Activated CD8-positive, alpha-beta T cell treated with anti-CD3 and anti-CD28 coated beads, Interleukin-2, amount 10 ng/mL, durations not matched to agents 7 days and 5 days (primary cell): ENCODE measurements at places on chromosomes 16 and 17. TPM values are rescaled to one million over a fixed set of nuclear protein-coding genes. Genes with fewer than 3 reads are reported as not detected.

The DBNDD1 gene
- total RNA-seq = not detected

GRCh38 chr16:62974424-62974823 is 938.2 kb upstream of the CDH8 start:
- DNase-seq = no peak

DNA sequence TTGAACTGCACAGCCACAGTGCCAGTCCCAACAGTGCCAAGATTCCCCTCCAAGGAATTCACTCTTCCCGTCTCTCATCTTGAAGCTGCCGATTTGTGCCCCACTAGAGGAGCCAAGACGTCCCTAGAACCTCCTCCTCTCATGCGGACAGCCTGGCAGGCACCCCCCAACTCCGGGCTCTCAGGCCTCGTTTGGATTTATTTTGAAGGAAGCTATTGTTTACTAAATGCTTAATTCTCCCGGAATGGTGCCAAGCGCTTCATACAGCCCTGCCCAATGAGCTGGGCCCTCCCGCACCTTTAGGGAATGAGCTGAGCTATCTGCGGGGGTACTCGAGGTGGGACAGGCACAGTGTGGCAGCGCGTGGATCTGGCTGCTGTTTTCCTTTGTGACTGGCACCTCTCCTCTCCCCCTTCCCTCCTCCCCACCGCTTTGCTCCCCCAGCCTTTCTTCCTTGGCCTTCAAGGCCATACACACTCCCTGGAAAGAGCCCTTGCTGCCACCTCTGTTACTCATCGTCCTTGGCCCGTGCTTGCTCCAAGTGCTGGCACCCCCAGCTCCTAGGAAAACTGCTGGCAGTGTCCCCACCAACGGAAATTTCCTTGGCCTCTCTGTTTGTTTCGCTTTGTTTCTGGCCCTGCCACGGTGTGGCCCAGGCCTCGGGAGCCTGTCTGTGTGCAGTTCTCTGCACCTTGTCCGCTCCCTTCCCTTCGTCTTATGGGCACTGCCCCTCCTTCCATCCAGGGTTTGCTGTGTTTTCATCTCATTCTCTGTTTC is 49.9 kb upstream of the CDR2 start:
- DNase-seq = no peak

DNA sequence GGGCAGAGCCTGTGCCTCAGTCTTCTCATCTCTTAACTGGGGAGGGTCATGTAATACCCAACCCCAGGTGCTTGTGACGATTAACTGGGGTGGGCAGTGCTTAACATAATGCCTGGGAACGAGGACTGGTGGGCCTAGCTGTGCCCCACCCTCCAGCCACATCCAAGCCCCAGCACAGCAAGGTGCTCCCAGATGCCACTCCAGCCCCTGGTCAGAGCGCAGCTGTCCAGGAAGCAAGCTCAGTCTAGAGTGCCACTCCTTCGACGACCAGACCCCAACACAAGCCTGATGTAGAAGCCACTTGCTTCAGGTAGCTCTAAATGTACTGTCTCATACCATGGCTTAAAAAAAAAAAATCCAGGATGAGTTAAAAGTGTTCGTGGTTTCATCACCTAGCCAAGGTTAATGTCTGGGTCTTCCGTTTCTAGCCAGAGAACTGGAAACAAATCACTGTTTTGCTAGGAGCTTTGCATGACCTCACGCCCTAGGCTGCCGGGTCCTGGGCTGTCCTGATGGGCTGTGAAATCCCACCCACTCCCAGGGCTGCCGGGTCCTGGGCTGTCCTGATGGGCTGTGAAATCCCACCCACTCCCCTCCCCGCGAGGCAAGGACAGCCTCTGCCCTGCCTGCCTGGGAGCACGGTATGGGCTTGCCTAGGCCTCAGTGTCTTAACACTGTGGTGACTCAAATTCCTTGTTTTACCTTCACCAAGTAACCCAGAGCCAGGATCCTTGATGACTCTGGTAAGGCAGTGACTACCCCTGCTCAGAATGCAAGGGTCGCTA is 7.7 kb downstream of the MIEF2 start:
- no peak for DNase-seq
